ENCODE measurements at places on chromosomes 7 and 10.

DNA sequence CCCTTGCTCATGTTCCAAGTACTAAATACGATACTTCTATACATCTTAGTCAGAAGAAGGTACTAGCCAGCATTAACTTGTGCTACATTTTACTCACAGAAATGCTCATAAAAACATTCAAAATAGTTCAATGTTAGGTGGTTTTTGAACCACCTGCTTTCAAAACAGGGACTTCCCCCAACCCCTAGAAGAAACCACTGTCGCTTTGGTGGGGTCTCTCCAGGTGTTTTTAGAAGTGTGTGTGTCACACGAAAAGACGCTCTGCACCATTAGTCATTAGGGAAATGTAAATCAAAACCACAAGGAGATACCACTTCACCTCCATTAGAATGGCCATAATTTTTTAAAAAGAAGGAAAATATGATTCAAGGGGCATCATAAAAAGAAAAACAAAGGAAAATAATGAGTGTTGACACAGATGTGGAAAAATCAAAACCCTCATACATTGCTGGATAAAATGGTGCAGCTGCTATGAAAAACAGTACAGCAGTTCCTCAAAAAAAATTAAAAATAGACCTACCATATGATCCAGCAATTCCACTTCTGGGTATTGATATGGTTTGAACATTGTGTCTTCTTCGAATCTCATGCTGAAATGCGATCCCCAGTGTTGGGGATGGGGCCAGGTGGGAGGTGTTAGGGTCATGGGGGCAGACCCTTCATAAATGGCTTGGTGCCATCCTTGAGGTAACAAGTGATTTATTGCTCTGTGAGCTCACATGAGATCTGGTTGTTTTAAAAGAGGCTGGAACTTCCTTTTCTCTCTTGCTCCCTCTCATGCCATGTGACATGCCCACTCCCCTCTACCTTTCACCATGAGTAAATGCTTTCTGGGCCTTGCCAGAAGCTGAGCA, 74.2 kb downstream of the MALSU1 start:
- peak; percentile 57 for DNase-seq

DNA sequence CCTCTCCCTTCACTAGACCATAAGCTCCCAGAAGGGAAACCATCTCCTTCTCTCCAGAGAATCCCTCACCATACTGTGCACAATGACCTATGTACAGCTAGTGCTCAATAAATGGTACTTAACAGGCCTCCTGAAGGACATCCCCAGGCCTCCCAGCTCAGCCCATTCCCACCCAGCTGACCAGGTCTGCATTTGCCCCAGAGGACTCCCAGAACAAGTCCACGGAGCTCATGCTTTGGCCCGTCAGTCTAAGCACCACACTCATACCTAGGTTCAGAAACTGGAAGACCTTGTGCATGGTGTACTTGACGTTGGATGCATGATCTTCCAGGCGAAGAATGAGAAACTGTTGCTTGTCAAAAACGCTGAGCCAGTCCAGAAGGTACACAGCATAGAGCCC, 81.3 kb downstream of the CHST15 start:
- DNase-seq = no peak

GRCh38 chr7:32515890-32516550, 20.7 kb downstream of the AVL9 start:
- peak; percentile 58 for DNase-seq

DNA sequence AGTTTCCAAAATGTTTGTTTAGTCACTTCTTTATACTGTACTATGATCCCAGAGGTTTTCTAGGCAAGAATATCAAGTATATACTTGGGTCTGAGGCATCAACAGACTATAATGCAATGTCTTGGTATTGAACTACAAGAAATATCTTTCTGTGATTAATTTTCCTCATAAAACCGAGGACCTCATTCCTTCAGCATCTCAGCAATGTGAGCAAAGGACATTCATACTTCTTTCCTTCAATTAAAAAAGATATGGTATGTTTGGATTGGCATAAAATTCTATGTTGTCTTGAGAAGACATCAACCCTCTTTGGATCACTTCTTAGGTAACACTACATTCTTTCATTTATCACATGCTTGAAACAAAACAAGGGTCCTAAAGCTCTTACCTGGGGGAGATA, 524.5 kb downstream of the PHTF2 start:
- DNase-seq = no peak

GRCh38 chr7:101924171-101924570, 106.7 kb downstream of the CUX1 start:
- peak; percentile 74 for DNase-seq

- peak; percentile 65 for DNase-seq
These were observed 21.0 kb upstream of the GNA12 start for GRCh38 chr7:2864999-2865670.

GRCh38 chr10:24901686-24902399, 50.6 kb downstream of the PRTFDC1 start:
- DNase-seq = peak; percentile 96

DNA sequence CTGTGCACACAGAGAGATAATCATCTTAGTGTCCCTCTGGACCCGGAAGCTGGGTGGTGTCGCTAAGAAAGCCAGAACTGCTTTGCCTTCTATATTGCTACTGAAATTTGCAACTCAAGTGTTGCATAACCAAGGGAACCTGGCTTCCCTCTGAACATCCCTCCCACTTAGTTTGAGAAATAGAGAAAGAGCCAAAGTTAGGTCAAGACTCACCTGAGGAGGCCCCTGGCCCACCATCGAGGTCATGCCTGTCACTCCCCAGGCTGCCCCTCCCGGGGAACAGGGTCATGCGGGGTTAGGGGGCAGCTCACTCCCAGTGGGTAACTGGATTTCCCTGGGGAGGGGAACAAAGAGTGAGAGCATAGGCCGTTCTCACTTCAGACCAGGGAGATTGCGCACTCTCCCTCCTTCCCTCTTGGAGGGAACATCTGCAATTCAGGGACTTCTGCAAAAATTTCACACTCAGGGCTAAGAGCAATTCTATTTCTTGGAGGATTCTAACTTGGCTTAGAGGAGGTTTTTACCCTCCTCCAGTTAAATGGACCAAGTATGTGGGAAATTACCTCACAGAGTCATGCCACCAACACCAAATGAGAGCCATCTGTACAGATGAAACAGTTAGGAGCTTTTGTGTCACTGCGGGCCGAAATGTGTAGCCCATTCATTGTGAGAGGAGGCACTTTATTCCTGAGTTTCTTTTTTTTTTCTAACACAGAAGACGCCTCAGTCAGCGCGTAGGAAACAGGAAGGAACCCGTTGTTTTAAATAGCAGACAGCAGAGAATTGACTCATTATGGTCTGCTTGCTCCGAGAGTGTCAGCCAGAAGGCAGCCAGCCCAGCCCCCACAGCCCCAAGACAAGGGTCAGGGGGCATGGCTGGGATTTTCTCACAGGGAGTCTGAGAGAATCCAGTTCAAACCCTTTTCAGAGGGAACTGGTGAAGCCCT, 221.3 kb downstream of the ARHGAP12 start:
- peak; percentile 86 for DNase-seq

DNA sequence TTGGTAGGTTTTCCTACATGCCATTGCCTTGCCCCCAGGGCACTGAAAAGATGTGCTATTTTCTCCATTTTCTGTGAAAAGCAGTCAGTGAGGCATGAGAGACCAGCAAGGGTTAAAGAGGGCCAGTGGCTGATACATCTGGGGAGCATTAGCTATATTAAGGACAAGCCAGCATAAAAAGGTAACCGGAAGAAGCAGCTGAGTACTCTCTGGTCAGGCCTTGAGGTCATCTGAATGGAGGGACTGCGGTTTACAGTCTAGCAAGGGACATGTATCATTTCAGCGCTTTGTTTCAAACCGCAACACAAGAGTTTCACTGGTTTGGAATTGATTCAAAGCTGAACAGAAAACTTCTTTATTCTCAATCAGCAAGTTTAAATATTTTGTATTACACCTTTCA, 120.4 kb downstream of the EPDR1 start:
- peak; percentile 17 for DNase-seq

- no peak for DNase-seq
These were observed 39.5 kb upstream of the WNT2 start for GRCh38 chr7:117362294-117362888.

DNA sequence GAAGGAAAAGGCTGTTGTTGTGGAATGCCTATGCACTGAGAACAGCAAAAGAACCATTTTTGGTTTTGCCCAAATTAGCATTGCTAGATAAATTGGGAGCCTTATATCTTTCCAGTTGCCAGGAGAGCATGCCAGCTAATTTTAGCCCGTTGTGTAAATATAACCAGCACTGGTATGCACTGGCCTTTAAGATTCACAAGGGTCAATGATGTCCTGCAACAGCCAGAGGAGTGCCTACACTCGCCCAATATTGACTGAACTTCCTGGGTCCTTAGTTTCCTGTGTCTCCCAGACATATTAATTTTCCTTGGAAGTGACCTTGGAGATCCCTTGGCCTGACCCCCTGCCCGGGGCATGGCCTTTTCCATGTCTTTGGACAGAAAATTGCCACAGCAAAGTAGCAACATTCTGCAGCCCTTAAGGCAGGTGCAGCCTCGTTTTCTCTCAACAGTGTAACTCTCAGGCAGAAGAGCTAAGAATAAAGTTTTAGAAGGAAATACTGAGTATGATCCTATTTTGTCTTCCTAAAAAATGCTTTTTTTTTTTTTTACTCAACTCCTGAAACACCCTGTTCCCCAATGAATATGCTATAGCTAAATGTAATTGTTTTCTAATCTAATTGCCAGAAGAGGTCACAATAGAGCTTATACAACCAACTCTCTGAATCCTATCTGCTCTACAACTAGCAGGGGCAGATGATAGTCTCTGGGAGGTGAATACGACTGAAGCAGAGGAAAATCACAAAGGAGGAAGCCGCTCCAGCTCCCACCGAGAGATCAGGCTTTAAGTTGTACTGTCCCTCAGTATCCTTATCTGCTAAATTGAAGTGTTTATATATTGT, 131.9 kb upstream of the PCGF5 start:
- DNase-seq = peak; percentile 22

DNA sequence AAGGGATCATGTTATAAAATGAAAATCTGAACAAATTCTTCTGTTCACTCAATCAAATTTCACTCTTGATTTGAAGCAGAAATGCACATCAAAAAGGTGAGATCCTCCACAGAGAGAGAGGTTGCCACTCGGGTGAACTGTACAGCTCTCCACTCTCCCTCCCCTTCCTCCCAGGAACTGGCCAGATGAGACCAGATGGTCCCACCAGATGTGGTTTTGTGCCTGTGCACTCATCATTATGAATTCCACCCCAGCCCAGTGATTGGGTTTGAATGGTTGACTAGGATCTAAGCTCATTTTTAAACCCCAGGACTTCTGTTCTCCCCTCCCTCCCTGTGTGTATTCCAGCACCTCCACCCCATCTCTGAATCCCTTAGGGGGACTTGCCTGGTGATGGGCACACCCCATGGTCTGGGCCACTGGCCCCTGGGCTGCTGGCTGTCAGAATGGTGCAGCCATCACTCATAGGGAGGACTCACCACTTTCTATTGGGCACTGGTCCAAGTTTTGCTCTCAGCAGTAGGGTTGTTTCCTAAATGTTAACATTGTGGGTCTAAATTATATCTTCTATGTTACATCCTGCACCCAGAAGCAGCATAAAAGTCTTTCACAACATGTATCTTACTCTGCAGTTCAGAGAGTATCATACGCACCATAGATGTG, 393.1 kb downstream of the TNS3 start:
- no peak for DNase-seq

- DNase-seq = no peak
These were observed 581.4 kb upstream of the FOXK1 start for GRCh38 chr7:4100691-4101090.

DNA sequence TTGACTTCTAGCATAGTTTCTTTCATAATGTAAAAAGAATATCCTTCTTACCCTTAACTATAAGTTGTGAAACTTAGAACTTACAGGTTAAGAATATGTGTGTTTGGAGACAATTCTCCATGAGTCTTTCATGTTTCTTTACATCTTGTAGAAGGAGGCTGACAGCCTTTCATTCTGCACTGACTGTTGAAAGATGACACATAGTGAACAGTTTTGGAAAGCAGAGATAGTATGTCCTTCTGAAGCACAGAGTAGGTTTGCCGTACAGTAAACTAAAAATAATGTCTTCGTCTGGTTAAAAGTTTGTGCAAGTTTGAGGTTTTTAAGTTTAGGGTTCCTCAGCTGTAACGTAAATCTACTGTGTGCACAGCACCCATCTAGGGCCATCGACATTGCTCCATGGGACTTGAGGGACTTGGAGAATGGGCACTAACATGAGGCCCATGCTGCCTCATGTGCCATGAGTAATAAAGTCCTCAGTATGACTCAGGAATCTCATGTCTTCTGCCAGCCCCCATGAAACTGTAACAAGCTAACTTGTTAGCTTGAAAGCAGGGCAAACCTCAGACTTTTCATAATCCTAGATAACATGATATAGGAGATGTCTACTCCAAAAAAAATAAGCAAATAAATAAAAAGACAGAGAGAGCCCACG, 24.5 kb upstream of the ELAPOR2 start:
- DNase-seq = no peak

GRCh38 chr10:8254350-8254749, 199.9 kb downstream of the GATA3 start:
- DNase-seq = no peak

DNA sequence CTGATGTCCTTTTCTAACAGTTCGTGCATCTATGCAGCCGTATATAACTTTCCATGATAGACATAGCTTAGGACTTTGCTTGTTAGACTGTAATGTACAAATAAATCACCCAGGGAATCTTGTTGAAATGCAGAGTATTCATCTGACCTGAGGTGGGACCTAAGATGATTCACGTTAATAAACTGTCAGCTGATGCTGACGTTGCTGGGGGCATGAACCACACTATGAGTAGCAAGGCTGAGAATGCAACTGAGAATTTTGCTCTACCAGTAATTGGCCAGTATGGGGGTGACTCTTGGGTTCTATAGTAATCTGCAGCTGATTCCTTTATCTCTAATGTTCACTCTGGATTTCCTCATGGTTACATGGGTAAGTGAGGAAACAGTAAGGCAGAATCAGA, 130.1 kb upstream of the MALRD1 start:
- peak; percentile 71 for DNase-seq

DNA sequence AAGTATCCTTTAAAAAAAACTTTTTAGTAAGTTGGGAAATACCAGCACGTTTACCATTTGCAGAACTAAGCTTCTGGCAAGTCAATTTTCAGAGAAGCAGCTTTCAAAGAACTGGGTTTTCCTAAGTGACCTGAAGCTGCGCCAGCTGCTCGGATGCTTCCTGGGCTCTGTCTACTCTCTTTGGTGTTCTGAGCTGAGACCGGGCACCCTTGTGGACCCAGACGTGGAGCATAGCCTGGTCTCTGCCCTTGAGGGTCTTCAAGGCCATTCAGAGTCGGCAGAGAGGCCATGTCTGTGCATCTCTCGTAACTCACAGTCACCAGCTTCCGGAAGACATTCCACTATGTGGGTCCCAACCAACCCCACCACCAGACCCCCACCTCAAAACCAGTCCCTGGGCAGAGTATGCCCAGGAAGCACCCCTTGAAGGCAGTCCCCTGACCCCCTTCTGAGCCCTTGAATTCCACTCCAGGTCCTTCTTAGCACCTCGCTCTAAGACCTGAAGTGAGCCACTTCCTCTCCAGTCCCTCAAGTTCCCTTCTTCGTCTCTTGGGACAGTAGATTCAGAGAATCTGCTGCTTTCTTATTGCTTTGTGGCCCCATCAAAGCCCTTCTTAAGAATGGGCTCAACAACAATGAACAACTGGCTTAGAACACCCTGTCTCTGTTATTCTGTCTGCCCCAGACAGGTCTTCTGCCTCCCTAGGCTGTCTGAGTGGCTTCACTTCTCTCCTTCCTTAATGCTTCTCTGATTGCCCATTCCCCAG, 8.5 kb downstream of the CALML5 start:
- no peak for DNase-seq

- DNase-seq = no peak
These were observed 17.7 kb downstream of the SORBS1 start for GRCh38 chr10:95543459-95543858.

GRCh38 chr7:84073186-84073875, 121.3 kb downstream of the SEMA3A start:
- DNase-seq = peak; percentile 55
